ENCODE measurements at places on chromosomes 7 and 10.
A peak's percentile ranks its signal among the peaks of the same experiment; 100 is the strongest.

GRCh38 chr10:51607463-51607835, 91.9 kb downstream of the CSTF2T start:
- no peaks in the 10 kb centered on the region for H3K36me3 ChIP-seq
- no peaks in the 10 kb centered on the region for H3K27me3 ChIP-seq
- no peak overlapping the region for H3K4me3 ChIP-seq
- H3K4me1 ChIP-seq: no peaks in the 10 kb centered on the region
- no peak for DNase-seq

GRCh38 chr7:30914596-30914995, 2.9 kb downstream of the AQP1 start:
- peak overlapping the region; percentile 72 for H3K27ac ChIP-seq
- no peaks in the 10 kb centered on the region for H3K36me3 ChIP-seq
- peaks cover 53% of the 10 kb centered on the region for H3K4me1 ChIP-seq
- peak overlapping the region; percentile 50 for H3K4me3 ChIP-seq

DNA sequence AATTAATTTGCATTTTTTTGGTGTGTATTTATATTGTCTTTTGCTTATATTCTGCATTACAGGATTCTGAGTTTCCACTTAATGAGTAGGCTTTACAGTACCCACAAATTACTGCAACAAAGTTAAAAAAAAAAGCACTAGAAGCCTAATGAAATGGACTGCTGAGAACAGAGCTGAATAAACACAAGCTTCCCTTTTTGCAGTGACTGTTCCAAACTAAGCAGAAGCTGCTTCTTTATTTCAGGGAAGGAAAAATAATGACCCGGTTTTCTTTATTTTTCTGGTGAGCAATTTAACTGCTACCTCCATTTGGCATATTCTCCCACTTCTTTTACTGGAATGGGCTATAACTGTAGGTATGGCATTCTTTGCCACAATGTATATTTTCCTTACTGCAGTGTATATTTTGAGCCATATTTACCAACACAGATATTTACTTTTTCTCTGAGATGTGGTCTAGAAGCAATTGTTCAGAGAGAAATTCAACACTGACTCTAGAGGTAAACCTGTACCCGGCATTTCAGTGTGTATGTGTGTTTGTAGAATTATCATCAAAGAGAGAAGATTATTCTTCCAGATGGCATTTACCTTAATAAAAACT, 56.9 kb downstream of the HDAC9 start:
- no peak overlapping the region for H3K4me3 ChIP-seq
- H3K36me3 ChIP-seq: no peaks in the 10 kb centered on the region
- no peak for DNase-seq

- no peaks in the 10 kb centered on the region for H3K27me3 ChIP-seq
- DNase-seq: no peak
- H3K4me1 ChIP-seq: no peaks in the 10 kb centered on the region
- H3K4me3 ChIP-seq: no peak overlapping the region
Observed at GRCh38 chr10:92914478-92915325, 66.4 kb downstream of the EXOC6 start.

GRCh38 chr7:124785994-124786393, 20.4 kb upstream of the GPR37 start:
- no peak overlapping the region for H3K27ac ChIP-seq
- no peaks in the 10 kb centered on the region for H3K4me1 ChIP-seq
- no peak overlapping the region for H3K4me3 ChIP-seq

DNA sequence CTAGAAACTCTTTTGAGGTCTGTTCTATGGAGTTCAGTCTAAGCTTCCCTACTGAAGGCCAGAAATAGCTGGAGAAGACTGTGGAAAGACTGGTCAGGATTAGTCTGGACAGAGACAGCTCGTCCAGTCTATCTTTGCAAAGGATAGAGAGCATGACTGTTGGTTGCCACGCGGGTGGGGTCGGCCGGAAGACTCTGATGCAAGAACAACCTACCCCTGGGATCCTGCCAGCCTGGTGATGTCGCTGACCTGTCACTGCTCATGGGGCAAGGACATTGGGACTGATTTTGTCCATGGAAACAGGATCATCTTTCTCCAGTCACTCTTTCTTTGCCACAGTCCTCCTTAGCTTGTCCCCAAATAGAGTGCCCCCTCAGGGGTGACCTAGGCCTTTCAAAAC, 337.6 kb upstream of the NPSR1 start:
- H3K36me3 ChIP-seq: no peaks in the 10 kb centered on the region
- H3K4me1 ChIP-seq: no peaks in the 10 kb centered on the region
- H3K4me3 ChIP-seq: no peak overlapping the region
- no peaks in the 10 kb centered on the region for H3K27me3 ChIP-seq

GRCh38 chr10:64115908-64116643, 594.9 kb downstream of the REEP3 start:
- DNase-seq: no peak
- no peak overlapping the region for H3K27ac ChIP-seq
- H3K27me3 ChIP-seq: no peaks in the 10 kb centered on the region
- H3K4me1 ChIP-seq: no peaks in the 10 kb centered on the region
- H3K4me3 ChIP-seq: no peak overlapping the region

DNA sequence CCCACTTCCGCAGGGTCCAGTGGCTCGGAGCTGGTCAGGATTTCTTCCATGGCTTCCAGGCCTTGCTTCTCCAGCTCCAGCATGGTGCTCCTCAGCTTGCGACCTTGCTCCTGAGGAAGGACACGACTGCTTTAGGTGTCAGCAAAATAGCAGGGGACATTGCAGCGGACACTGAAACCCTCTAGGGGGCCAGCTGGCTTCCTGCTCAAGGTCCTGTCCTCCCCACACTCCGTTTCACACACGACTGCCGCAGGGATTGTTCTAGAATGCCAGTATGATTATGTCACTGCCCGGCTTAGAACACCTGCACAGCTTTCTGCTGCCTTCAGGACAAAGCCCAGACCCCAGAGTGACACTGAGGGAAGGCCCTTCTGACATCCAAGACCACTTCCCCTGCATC, 65.6 kb downstream of the SCRN1 start:
- no peaks in the 10 kb centered on the region for H3K4me1 ChIP-seq
- H3K4me3 ChIP-seq: no peak overlapping the region
- no peaks in the 10 kb centered on the region for H3K27me3 ChIP-seq

DNA sequence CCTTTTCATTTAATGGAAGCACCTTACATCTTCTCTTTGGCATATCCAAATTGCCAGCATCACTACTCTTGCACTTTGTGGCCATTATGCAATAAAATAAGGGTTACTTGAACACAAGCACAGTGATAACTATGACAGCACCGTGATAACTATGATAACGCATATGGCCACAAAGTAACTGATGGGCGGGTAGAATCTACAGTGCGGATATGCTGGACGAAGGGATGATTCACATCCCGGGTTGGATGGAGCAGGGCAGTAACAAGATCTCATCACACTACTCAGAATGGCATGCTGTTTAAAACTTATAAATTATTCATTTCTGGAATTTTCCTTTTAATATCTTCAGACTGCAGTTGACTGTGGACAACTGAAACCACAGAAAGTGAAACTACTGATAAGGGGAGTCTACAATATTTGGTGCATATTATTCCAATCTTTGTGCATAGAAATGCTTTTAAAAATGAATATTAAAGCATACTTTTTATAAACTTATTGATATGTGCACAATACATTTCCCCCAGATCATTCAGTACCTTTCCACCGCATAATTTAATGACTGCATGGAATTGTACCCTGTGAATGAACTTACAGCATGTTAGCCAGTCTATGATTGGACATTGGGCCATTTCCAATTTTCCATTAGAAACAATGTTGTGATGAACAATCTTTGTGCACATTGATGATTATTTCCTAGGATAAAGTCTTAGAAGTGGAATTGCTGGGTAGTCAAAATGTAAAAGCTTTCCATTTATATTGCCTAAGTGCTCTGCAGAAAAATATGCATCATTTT, 136.4 kb downstream of the WNT2 start:
- peaks cover 3% of the 10 kb centered on the region for H3K36me3 ChIP-seq
- no peaks in the 10 kb centered on the region for H3K4me1 ChIP-seq
- H3K27me3 ChIP-seq: no peaks in the 10 kb centered on the region
- H3K27ac ChIP-seq: no peak overlapping the region

Data from left lung (tissue), 14 donors.